Stimulated activated CD4-positive, alpha-beta T cell treated with anti-CD3 and anti-CD28 coated beads, Interleukin-15, amount 100 ng/mL, for 1 hour (primary cell): ENCODE measurements at places on chromosomes 6 and 20.

DNA sequence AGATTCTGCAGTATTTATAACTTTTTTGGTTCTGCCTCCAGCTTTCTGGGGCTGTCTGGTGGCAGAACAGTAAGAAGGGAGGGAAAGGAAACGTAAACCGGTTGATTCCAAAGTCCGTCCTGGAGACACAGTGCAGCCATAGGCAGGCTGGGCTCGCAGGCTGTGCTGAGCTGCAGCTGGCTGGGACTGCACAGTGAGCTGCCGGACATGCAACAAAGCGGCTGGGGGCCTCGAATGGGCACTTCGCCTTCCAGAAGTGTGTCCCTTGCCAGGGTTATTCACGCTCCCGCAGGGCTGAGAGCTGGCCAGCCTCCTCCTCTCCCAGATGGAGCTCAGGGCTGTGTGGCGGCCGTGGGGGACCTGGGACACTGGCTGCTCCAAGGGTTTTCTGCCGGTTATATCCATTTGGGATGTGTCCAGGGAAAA is 78.1 kb upstream of the CD93 start:
- DNase-seq = no peak

DNA sequence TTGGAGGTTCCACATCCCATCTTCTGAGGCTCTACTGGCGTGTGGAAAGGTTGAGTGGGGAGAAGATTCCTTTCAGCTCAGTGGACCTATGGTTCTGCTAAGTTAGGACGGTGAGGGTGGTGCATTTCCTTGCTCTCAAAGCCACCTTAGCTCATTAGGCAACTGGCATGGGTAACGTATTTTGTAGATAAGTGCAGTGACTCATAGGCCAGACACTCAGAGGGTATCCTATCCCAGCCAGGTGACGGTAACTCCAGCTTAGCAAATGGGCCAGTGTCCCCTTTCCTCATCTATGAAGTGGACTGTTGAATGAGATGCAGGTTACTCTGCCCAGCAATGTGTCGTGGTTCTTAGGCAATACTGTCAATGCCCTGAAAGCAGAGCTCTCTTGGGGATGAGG is 3.7 kb downstream of the RPS6KA2 start:
- DNase-seq = no peak

DNA sequence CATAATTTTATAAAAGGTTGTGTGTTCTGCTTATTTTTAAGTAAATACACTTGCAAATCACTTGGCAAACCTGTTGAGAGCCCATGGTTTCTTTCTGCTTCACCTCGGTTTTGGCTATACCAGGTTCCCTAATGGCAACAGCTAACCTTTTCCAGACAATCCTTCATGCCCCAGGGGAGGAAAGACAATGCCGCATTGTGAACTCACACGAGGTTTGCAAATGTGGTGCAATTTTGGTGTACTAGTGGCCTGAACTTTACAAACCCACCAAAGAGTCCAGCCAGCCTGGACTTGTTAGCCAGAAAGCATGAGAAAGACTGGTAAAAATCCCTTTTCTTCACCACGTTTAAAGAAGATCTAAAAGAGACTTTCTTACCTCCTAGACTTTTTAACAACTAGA is 84.8 kb upstream of the SOX4 start:
- no peak for DNase-seq

- DNase-seq = no peak
Observed at GRCh38 chr20:44181611-44182010, 5.4 kb downstream of the JPH2 start.
